ENCODE measurements at places on chromosomes 16 and 17. TPM values are rescaled to one million over a fixed set of nuclear protein-coding genes. Genes with fewer than 3 reads are reported as not detected.

DNA sequence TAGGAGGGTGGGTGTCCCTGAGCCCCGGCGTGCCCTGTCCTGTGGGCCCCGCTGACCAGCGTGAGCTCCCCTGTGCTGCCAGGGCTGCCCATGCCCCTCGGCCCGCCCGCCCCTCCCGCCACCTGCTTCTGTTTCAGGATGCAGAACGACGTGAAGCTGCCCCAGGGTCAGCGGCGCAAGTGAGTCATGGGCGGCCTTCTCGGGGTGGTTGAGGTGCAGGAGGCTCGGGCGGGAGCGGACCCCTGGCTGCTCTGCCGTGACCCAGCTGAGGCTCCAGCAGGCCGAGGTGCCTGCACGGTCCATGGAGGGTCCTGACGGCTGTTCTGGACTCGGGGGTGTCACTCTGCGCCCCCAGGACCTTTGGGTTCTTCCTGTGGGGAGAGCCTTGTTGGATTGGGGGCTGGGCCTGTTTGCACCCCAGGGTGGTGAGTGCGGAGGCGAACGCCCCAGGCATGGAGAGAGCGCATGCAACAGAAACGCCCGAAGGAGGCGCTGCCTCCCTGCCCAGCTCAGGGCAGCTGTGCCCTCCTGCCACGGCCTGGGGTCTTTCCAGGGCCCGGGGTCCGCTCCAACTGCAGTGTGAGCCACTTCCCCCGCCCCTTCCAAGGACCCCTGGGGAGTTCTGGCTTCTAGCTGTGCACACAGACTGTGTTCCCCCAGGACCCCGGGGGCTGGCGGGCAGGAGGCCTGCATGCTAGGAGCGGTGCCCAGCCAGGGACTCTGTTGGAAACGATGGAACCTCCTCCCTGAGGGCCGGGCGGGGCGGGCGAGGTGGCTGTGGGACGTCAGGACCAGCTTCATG is 4.0 kb downstream of the SLC25A10 start:
- no peak for DNase-seq

DNA sequence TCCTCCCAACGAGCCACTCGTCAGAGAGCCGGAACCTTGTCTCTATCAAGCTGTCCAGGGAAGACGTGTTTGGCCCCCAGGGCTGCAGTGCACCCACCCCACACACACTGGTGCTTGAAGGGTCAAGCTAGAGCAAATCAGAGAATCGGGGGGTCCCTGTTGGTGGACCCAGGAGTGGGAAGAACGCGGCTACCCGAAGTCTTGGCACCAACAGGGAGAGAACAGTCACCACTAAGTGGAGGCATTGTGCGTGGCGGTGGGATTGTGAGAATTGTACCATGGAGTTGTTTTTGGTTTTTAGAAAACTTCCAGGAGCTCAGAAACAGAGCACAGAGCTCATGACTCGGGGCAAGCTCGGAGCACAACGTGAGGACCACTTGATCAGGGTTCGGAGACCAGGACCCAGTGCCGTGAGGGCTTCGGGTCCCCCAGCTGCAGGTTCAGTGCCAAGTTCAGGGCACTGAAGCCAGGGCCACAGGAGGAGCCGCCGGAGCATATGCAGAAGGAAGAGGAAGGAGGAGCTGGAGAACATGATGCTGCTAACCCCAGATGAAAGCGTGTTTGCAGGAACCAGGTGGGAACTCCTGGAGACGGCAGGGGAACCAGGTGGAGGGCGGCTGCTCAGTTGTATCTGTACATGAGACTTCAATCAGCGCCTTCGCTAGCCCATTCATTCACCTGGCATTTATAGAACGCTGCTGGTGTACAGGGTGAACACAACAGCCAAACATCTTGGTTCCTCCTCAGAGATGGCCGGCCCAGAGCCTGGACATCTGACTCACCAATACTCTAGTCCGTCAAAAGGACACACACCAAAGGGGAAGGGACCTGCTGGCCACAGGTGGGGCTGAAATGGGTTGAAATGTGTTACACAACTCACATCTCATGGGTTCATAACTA is 42.8 kb downstream of the METRNL start:
- DNase-seq, result no peak

DNA sequence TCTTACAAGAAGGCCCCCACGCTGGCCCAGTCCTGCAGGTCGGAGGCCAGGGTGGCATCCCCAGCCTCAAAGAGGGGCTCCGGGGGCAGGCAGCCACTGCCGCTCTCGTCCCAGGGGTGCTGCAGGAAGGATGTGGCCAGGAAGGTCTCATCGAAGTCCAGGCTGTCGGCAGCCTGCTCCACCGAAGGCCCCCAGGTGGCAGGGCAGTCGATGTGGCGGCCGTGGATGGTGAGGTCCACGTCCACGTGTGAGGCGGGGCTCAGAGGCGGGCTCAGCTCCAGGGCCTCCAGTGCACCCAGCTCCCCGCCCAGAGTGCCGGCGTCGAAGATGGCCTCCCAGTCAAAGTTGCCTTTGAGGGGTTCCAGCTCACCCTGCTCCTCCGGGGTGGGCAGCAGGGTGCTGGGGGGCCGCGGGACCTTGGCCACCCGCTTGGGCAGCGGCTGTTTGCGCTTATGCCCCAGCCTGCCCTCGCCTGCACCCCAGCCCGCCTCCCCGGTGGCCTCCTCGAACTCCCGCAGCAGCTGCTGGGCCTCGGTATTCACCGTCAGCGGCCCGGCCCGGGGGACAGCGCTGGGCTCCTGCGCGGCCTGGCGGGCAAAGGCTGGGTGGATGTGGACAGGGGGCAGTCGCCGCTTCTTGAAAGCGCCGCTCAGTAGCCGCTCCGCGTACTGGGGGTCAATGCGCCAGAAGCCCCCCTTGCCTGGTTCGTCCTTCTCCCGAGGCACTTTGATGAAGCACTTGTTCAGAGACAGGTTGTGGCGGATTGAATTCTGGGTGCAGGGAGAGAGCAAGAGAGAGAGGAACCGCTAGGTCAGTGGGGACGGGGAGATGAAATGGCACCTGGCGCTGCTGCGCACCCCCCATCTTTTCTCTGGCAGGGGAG is 3.5 kb downstream of the FOXJ1 start:
- DNase-seq, result no peak

DNA sequence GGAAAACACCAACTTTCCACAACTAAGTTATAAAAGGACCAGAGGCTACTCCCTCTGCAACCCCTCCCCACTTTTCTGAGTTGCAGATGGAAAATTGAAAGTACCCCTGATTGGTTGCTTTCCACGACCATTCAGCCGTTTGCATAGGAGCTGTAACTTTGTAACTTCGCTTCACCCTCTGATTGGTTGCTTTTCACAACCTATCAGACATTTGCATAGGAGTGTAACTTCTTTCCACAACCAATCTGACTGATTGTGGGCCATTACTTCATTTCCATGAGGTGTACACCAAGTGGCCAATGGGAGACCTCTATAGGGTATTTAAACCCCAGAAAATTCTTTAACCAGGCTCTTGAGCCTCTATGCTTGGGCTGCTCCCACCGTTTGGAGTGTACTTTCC is 644.1 kb downstream of the WWOX start:
- no peak for DNase-seq

GRCh38 chr17:83201206-83202001 is 122.0 kb downstream of the METRNL start:
- no peak for DNase-seq

DNA sequence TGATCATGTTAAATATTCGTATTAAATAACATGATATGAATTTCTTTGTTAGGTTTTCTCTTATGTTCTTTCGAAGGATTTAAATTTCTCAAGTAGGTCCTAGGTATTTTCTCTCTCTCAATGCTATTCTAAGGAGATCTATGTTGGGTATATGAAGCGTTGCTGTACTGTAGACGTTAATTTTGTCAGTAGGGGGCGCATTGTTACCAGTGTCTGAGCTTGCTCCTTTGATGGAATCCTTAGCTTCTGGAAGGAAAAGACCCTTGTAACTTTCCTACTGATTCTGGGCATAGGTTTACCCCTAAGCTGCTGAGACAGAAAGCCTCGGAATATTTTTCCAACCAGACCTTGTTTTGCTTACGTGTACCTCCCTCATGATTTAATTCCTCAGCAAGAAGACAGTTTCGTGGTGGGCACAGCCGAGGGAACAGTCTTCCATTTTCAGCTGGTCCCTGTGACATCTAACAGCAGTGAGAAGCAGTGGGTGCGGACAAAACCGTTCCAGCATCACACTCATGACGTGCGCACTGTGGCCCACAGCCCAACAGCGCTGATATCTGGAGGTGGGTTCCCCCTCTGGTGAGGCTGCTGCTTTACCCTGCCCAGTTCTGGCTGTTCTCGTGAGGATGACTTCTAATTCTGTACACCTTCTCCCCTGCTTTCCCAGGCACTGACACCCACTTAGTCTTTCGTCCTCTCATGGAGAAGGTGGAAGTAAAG is 17.9 kb downstream of the UTP4 start:
- DNase-seq, result peak; percentile 65

Gene MYH8
- total RNA-seq, result 69.6 TPM

Gene TRPV3
- total RNA-seq, result 5.1 TPM

DNA sequence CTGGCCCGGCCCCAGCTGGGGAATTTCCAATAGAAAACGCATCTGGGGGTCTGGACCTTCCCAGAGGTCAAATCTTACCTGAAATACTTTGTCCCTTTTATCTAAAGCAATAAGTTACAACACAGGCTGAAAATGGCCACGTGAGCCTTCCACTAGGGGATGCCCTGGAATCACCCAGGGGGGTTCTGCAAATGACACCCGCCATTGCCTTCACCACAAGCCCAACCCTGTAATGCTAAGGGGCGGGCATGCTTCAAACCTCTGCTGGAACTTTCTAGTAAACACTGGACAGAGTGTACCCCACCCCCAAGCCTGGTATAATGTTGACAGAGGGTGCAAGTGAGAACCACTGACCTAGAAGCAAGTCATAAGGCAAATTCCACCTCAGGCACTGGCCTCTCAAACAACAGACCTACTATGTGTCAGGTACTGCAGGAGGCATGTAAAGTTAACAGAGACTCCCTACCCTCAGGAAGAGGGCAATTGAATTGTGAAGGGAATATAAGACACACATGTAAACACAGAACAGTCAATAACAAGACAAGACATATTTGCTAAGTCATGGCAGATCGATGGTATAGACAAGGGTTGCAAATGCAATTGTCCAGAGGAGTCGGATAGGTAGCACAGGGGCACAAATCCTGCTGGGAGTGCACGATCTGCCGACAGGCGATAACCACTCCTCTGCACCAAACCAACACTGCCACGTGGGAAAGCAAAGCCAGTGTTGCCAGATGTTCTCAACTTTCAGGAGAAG is 59.0 kb downstream of the ARHGAP17 start:
- DNase-seq, result no peak

Gene CNP
- total RNA-seq, result 28.7 TPM

Gene IL21R
- 0.53 TPM for total RNA-seq

Gene NPIPB13
- total RNA-seq, result 3.8 TPM

Gene EZH1
- total RNA-seq, result 32.9 TPM

DNA sequence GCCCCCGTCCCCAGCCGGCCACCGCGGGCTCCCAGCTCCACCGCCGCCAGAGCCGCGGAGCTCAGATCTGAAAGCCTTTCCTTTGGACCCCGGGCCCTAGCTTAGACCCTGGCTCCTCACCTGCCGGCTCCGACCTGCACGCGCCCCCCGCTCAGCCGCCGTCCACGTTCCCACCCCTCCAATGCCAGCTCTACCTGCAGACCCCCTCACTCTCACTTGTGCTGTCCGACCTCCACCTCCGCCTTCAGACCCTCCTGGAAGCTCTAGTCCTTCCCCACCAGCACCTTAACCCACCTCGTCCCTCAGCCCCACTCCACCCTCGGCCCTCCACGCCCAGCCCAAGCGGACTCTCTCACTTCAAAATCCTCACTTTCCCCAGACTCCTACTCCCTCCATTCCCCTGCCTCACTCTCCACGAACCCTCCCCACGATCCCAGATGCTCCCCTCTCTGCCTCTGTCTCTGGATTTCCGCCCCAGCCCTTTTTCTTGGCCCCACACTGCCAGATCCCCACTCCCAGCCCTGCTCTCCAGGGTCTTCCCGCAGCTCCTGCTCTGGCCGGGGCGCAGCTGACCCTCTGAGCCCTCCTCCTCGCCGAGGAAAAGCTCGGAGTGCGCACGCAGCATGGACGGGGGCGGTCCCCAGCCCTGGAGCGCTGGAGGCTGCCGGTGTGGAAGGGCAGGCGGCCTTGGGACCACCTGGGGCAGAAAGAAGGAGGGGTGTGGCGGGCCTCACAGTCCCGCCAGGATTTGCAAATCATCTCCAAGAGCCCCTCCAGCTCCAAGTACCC is at the start of gene TMEM114:
TSS of gene TMEM114 (minus strand) at position 612 of the 789 bp plus-strand sequence. CDS start 673 bp downstream, outside the sequence.
- DNase-seq, result no peak

DNA sequence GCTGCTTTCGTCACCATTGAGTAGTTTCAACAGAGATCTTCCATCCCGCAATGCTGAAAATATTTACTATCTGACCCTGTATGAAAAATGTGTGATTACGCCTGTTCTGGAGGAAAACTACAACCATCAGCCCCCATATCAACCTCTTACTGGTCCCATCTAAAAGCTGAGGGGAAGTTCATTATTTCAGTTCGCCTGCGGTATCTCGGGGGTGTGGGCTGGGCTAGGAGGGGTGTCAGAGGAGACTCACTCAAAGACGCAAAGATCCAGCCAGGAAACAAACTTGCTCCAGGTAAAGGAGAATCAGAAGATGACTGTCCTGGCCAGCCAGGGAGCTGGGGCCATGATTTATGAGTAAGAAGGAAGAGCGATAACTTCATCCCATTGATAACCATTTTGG is 13.7 kb downstream of the CACNG1 start:
- DNase-seq, result no peak

Gene CIAO3
- 33.4 TPM for total RNA-seq

DNA sequence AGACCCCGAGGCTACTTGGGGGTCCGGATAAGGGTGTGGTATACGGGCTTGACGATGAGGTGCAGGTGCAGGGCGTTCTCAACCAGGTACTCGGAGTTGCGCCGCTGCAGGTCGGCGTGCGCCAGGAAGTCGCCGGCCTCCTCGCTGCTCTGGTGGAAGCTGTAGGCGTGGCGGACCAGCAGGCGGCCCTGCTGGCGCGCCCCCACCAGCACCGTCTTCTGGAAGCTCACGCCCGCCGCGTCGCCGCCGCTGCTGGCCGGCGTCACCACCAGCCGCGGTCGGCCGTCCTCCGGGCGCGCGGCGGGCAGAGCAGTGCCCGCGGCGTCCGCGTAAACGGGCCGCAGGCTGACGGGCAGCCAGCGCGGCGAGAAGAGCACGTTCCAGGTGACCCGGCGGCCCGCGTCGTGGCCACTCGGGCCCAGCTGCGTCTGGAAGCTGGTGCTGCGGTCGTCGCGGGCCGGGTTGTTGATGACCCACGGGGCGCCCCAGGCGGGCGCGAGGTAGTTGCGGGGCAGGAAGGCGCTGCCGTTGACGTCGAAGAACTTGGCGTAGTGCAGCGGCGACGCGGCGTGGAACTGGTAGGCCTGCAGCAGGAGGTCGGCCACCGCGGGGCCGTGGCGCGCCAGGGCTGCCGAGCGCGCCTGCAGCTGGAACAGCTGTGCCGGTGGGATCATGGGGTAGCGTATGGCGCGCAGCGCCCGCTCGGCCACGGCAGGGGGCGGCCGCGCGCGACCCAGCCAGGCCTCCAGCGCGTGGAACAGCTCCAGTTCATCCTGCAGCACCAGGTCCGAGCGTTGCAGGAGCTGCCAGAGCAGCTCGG is 4.8 kb downstream of the BTBD17 start:
- no peak for DNase-seq

DNA sequence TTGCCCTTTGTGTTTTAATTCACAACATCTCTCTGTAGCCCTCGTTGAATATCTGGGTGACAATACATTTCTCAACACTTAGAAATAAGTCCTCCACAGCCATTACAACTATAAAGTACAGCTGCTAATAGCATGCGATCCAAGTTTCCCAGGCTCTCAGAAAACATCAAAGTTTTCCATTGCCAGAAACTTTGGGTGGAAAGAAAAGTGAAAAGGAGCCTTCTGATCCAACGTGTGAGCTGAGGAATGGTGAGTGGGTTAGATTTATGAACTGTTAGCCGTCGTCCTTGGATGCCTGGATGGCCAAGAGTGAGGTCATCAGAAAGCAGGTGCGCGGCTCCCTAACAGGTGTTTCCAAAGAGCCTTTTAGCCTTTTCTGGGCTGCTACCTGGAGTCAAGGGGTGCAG is 258.0 kb downstream of the PMP22 start:
- no peak for DNase-seq

Measured in urinary bladder (tissue), 4 donors.